ENCODE measurements at places on chromosomes 4 and X. TPM values are rescaled to one million over a fixed set of nuclear protein-coding genes. Genes with fewer than 3 reads are reported as not detected.

DIPK2B gene
- total RNA-seq, result not detected

TSR2 gene
- 38.7 TPM for total RNA-seq

DNA sequence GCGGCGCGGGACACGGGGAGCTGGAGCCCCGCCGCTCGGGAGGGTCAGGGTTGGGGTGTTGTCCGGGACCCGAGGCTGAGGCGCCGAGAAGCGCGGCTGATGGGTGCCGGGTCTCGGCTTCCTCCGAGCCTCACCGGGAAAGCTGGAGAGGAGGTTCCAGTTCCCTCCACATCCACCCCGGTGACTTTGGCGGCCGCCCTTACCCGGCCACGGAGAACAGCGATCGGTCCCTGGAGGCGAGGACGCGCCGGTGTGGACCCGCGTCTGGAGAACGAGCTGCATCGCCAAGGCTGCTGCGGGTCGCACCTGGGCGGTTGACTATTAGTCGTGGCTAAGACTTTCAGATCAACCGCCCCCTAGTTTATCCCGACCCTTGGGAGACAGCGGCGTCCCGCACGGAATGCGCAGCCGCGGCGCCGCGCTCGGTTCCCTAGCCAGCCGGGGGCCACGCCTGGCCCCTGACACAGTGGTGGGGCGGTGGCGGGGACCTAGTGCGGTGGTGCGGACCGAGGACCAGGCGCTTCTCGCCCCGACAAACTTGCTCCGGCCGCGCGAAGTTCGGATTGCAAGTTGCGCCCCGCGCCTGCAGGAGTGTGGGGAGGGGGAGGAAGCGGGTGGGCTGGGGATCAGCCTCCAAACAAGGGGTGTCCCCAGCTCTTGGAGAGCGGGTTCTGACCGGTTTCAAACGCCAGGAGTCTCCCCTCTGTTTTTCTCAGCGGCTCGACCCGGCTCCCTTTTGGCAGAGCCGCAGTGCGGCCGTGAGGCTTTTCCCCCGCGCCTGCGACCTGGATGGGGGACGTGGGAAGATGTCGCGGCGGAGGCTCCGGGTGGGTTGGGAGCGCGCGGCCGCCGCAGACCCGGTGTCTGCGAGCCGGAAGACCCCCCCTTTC is 568 bp downstream of the FHDC1 start:
- no peak for DNase-seq

HELT gene
- not detected for total RNA-seq

NEXMIF gene
- total RNA-seq, result 0.41 TPM

ZIC3 gene
- total RNA-seq, result not detected

DNA sequence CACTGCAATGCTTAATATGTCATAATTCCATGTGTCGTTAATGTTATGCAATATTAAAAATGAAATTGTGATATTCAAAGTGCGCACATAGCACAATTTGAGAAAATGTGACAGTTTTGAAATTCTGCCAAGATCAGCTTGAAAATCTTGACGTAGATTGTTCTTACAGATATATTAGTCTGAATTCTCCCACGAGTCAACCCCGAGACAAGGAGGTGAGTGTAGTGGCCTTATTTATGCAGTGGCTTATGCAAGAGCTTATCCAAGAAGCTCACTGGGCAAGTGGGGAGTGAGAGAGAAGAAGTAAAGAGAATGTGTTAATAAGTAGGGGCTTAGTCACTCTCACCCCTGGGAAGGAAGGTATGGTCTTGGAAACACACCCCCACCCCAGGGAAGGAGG is 286.1 kb upstream of the STS start:
- DNase-seq, result no peak

ARHGAP4 gene
- total RNA-seq, result 432 TPM

CYLC1 gene
- total RNA-seq, result not detected

FIP1L1 gene
- 56.9 TPM for total RNA-seq

GRCh38 chrX:24259544-24260240 is 54.2 kb downstream of the SUPT20HL2 start:
- DNase-seq, result peak; percentile 24

Measured in CD8-positive, alpha-beta T cell (primary cell).